Stimulated activated CD4-positive, alpha-beta T cell treated with anti-CD3 and anti-CD28 coated beads, Interleukin-12 subunit alpha, Interleukin-12 subunit beta, amount 100 ng/mL, for 24 hours (primary cell): ENCODE measurements at places on chromosomes 5 and 9.

- DNase-seq: no peak
Measured at GRCh38 chr9:70551396-70551795, 136.9 kb upstream of the KLF9 start.

- no peak for DNase-seq
Measured at GRCh38 chr5:2991884-2992283, 240.4 kb upstream of the IRX2 start.

DNA sequence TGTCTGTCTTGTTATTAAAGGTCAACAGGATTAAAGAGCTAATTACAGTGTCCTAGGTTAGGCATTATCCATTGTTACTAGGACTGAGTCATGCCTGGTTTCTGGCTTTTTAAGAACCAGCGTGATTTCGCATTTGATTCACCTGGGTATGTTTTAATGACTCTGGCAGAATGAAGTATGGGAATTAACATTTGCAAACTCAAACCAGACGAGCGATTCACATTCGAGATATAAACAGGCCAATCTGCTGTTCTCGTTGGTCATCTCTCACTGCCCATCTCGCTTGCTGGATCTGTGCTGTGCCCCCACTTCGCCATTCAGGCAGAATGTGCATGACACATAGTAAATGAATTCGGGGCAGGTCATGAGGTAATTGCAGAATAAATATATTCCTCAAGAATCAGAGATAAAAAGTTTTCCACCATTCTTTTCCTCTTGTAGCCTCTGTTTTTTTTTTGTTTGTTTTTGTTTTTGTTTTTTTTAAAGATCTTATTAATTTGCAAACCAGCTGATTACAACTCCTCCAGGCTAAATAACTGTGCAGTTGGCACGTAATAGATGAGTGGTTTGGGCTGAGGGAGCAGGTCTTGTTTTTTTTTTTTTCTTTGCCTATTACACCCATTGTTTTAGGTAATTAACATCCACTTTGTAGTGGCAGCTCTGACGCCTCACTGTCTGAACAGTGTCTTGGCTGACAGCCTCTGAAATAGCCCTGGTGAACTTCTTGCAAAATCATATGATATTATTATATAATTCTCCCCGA, 313.5 kb upstream of the MSX2 start:
- no peak for DNase-seq

DNA sequence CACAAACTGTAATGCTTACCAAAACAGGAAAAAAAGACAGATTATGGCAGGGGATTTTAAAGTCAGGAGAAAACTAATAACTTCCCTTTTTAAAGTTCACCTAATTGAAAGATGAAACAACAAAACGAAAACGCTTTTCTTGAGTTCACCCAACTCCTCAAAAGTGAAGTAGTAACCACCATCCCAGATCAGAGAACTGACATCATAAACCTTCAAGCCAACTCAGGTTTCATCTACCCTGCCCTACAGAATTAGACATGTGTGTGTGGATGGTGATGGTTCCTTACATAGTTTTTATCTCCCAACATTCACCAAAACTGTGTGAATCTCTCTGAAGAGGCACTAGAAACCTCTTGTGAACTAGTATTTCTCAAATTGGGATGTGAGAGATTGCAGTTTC, 195.2 kb upstream of the PTGER4 start:
- no peak for DNase-seq

DNA sequence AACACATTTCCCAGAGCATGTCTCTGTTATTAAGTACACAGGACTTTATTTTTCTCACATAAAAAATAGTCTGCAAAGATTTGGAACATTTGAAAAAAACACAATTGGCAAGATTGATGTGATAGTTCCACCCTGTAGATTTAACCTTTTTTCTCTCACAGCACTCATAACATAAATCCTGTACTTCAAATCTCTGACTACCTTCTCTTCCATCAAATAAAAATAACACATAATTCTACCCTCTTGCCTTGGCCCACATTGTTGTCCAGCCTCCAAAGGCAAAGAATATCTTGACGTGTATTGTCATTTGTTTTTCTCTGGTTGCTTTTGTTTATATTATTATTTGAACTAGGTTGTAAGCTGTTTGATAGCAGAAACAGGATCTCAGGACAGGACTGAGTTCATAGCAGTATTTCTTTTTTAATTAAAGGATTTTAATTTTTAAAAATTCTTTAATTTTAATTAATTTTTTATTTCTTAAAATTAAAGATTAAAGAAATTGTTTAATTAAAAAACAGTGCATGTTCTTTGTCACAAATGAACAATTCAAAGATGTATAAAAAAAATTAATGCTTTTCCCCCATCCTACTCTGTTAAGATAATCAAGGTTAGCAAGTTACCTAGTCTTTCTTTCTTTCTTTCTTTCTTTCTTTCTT, 69.1 kb upstream of the PCSK1 start:
- DNase-seq: no peak

- DNase-seq: no peak
Measured at GRCh38 chr9:73038089-73038509, 85.2 kb upstream of the ALDH1A1 start.

DNA sequence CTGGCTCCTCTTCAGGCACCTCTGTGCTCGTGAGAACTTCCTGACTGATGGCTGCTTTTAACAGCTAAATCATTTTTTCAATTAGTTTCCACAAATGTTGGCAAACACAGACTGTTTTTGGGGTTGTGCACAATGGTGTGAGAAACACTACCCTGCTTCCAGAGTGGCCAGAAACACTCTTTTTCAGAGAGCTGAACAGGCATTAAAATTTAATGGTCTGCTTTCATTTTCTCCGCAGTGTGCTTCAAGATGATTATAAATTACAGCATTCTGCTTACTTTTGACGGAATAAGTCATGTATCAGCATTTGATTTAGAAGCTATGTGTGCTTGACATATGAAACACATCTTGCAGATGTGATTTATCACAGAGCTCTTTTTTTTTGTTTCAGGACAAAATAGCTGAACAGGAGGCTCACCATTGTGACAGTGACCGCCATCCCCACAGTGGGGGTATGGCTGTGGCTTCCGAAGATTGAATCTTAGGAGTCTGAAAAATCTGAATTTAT, 454.5 kb upstream of the ZNF608 start:
- DNase-seq: no peak

- DNase-seq: no peak
Measured at GRCh38 chr9:105389796-105390195, 58.0 kb upstream of the FSD1L start.

DNA sequence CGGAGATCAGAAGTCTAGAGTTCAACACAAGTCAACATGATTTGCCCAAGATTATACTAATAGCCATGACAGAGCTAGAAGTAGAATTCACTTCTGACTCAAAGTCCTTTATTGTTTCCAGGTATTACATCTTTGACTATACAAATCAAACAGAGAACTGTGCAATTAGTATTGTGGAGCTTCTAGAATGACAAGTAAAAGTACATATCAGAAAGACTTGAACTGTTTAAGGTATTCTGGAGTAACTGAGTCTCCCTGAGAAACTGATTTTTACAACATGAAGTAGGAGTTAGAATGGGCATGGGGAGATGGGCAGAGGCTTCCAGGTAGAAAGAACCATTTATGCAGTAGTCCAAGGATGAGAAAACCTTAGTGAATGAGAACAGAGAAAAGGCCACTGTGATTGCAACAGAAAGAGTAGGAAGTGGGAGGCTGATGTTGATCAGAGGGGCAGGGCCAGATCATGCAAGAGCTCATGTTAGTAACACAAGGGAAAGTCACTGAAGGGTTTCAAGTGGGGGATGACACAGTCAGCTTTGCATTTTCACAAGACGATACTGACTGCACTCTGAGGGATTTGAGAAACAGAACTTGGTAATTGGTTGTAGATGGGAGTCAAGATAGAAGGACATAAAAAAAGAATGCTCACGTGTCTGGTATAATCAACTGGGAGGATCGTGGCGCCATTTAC, 280.7 kb downstream of the RFX3 start:
- DNase-seq: no peak

GRCh38 chr9:16616686-16617085, 253.8 kb downstream of the BNC2 start:
- DNase-seq: no peak

DNA sequence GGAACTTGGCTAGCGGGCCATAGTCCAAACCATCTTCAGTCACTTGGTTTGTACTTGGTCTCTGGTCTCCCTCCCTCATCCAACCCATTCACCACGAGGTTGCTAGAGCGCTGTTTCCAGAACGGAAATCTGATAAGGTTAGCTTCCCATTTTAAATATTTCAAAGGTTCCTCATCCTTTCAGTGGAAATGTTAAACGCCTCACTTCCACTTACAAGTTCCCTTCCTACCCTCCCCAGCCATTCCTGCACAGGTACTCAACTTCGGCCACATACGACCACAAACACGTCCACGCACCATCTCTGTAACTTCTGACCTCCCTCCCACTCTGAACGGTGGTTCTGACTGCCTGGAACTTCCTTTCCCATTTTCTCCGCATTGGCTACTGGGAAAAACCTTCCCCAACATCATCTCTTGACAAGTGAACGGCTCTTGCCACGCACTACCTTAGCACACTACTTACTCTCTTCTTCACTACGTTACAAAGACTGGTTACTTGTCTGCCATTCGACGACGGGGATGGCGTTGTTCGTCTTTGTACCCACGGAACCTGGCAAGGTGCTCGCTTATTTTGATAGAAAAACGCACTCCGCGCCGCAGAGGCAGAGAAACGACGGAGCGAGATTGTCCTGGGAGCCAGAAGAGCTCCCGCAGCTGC, 629 bp downstream of the CCNH start:
- DNase-seq: no peak

GRCh38 chr5:80916676-80917075, 43.5 kb upstream of the RASGRF2 start:
- DNase-seq: no peak

- no peak for DNase-seq
Measured at GRCh38 chr9:95468791-95469190, 48.0 kb downstream of the PTCH1 start.

GRCh38 chr9:120922404-120923195, 4.0 kb downstream of the TRAF1 start:
- no peak for DNase-seq

DNA sequence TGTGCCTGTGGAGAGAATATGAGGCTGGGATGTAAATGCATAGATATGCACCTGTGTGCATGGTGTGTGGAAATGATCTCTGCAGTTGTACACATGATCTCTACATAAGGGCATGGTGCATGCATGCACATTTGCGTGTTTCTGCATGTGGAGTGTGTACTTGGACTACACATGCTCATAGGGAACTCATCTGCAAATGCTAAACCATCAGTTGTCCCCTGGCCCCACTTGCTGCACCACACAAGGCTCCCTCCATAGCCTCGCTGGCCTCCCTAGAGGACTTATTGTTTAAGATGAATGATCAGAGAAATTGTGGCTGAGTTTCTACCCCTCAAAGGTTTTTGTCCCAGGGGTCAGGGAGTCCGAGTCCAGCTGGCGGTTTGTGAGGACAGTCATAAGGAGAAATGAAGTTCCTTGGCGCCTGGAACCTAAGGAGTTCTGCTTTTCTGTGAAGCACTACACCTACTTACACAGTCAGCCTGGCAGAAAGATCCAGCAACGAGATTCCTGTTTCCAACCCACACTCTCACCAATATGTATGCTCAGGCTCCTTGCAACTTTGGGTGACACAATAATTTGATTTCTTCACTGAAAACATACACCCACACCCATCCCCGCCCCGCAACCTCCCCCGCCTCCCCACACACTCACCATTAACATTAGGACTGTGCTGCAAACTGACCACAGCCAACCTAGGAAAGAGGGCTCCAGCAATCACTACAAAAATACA, 79.9 kb upstream of the CPEB4 start:
- no peak for DNase-seq

DNA sequence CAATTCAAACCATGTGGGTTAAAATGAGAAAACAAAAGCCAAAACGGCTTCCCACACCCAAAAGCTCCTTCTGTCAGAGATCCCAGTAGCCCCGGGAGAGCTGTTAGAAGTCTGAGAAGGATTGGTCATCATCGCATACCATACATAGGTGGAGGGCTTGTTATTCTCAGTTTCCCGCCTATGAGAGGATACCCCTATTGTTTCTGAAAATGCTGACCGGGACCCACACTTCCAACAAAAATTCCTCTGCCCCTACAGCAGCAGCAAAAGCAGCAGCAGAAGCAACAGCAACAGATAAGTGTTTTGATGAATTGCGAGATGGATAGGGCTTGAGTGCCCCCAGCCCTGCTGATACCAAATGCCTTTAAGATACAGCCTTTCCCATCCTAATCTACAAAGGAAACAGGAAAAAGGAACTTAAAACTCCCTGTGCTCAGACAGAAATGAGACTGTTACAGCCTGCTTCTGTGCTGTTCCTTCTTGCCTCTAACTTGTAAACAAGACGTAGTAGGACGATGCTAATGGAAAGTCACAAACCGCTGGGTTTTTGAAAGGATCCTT, at the start of gene TEK:
TSS of gene TEK (plus strand) at position 245 of the 561 bp plus-strand sequence. CDS start 366 bp downstream, outside the sequence.
- no peak for DNase-seq

DNA sequence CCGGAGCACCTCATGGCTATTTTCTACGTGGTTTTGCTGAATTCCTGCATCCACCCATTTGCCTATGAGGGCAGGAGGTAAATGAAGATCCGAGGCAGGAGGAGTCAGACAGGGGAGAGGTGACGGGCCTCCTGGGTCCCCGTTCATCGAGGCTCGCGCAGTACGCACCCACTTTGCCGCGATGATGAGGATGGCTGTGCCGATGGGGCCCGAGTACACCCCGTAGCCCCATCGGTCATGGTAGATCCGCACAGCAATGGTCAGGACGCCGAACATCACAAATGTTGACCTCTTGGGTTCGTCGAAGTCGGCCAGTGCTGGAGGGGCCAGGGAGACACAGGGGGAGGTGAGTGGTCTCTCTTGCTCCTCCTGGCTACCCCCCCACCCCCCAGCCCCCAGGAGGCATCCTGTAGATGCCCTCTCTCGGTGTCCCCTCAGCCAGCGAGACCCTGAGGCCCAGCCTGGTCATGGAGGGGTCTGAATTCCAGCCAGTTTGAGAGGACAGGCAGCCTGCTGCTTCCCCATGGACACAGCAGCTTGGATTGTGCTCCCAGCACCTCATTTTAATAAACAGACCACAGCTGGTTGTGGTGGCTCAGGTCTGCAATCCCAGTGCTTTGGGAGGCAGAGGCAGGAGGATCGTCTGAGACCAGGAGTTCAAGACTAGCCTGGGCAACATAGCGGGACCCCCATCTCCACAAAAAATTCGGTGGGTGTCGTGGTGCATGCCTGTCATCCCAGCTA, 5.9 kb downstream of the MYMK start:
- DNase-seq: no peak

DNA sequence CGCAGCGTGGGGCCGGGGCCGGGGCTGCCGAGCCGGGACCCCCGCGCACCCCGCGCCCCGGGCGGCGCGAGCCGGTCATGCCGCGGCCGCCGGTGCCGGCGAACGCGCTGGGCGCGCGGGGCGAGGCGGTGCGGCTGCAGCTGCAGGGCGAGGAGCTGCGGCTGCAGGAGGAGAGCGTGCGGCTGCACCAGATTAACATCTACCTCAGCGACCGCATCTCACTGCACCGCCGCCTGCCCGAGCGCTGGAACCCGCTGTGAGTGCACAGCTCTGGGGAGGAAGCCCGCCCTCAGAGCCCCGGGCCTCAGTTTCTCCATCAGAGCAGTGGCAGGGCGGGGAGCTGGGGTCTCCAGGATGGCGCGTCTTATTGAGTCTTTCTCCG, 335 bp downstream of the GALNT12 start:
- DNase-seq: no peak

GRCh38 chr5:117261948-117262571, 687.4 kb upstream of the SEMA6A start:
- DNase-seq: no peak

- no peak for DNase-seq
Measured at GRCh38 chr5:53436480-53437191, 43.8 kb upstream of the FST start.
